ENCODE measurements at places on chromosomes 5 and 9.
A peak's percentile ranks its signal among the peaks of the same experiment; 100 is the strongest.

DNA sequence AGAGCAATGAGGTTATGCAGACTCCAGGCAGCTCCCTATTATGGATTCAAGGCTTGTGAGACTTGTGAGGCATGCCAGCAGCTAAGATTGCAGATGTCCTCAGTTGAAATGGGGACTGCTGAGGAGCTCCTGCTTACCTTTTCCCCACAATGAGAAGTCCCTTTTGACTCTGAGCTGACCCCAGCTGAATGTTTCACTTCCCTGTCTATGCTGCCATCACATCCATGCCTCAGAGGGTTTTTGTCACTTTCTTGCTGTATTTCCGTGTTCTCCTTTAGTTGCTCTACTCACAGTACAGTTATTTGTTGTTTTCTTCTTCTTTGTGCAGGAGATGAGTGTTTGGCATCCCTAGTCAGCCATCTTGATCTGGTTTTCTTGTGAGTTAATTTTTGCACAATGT is 18.8 kb upstream of the OR2S2 start:
- DNase-seq = no peak

DNA sequence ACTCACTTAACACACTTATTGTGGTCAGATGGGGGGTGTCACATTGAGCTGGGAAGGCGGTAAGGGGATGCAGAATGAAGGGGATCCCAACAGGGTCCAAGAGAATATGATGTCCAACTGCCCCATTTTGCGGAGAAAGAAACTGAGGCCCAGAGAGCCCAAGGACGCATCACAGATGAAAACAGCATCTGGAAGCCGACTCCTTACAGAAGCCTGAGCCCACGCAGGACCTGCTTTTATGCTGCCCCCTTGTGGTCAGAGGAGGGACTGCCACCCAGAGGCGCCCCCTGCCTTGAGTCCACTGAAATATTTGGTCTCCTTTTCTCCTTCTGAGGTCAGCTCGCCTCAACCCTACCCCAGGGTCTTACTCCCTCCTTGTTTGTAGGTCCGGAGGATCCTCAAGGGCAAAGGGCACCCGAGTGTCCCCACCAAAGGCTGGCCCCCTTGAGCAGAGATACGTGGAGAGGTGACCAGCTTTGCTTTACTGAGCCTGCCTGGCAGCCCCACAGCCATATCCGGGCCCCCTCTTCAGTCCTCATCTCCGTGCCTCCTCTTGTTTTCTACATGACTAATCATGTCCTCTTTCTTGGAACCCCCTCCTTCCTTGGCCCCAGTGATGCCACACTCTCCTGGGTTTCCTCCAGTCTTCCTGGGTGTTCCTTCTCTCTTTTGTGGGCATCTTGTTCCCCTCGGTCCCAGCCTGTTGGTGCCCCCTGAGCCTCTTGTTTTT is 30.0 kb upstream of the TTLL11 start:
- DNase-seq = peak; percentile 48

GRCh38 chr5:160254706-160255105 is 25.4 kb downstream of the FABP6 start:
- no peak for DNase-seq

- no peak for DNase-seq
Observed at GRCh38 chr5:91266184-91266705, 116.9 kb downstream of the ARRDC3 start.

GRCh38 chr5:160023007-160023907 is 14.3 kb downstream of the TTC1 start:
- DNase-seq = no peak

DNA sequence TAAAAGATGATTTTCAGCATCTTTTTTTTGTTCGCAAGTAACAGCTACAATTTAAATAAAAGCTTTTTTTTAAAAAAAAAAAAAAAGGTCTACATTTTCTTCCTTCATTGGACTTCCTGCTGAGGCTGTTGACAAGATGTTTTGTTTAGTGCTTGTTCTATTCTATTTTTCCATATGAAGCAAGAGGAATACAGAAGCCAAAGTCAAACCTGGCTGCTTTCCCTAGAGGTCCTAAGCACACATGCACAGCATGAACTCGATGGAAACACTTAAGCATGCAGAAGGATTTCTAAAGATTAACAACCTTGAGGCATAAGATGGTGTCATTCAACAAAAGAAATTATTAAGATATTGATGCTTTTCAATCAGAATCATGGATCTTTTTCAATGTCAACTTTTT is 105.1 kb downstream of the ADCY2 start:
- DNase-seq = no peak

DNA sequence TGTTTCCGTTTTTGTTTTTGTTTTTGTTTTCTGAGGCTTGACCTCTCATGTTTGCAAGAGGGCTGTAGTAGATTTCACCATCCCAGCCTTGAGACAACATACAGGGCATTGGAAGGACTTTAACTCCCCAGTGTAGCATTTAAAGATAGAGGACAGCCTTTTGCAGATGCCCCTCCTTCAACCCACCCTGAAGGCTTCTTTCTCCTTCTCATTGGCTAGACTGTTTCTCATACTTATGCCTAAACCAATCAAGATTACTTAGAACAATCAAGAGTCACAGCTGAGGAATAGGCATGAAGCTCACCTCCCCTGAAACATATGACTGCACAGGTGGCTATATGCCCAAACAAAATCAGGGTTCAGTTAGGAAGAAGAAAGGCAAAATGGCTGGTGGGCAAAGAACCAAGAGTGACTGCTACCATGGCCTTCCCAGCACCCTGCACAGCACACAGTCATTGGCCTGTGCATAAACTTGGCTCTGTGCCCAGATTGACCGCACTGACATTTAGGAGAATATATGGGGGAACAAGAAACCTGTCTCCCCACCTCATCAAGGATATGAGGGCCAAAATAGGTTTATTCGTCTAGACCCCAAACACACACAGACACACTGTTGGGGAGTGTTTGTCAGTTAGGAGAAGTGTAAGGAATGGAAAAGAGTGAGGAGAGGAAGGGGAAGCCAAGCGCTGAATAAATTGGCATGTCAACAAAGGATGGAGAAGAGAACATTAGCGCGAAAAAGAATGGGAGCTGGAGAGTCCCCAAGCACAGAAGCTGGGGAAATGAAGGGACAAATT is 137.3 kb upstream of the RANBP3L start:
- no peak for DNase-seq

DNA sequence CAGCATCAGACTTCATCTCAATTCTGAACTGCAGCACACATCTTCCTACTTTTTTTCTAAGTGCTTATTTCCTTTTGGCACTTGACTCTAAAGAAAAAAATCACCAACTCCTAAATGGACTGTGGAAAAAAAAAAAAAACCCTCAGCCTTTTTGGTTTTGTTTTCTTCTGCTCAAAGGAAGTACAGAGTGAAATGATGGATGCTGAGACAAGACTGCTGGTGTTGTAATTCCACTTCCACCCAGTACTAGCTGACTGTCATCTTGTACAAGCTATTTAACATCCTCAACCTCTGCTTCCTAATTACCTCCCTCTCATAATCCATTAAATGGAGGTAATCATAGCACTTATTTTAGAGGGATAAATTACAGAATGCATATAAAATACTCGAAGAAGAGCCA is 171.5 kb upstream of the GNA14 start:
- DNase-seq = no peak

DNA sequence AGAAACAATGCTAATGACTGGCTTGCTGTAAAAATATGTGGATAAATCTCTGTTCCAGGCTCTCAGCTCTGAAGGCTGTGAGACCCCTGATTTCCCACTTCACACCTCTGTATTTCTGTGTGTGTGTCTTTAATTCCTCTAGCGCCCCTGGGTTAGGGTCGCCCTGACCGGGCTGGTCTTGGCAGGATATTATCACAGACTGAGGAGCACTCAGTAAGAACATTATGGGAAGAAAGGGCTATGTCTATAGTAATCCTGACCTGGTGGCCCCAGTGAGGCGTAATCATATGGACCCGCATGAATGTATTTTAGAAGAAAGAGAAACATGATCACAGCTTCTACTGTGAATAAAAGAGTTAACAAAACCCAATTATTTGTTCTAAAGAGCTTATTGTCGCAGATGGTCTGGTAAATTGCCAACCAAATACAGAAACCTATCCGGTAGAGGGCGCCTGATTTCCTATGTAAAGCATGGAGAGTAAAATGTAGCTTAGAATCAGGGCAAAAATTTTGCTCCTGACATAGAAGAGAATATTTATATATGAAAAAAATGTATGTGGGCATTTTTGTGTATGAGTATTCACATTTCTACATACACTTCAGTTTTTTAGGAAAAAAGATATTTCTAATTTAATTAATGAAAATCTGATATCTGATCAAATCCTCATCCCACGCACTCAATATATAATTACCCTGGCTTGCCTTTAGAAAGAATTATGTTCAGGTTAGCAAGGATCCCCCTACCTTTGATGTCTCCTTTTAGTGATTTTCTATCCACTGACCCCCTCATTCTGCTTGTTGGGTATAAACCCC is 5.8 kb upstream of the IFNA1 start:
- DNase-seq = no peak

- DNase-seq = no peak
Observed at GRCh38 chr5:59800347-59800893, 93.1 kb downstream of the PDE4D start.

DNA sequence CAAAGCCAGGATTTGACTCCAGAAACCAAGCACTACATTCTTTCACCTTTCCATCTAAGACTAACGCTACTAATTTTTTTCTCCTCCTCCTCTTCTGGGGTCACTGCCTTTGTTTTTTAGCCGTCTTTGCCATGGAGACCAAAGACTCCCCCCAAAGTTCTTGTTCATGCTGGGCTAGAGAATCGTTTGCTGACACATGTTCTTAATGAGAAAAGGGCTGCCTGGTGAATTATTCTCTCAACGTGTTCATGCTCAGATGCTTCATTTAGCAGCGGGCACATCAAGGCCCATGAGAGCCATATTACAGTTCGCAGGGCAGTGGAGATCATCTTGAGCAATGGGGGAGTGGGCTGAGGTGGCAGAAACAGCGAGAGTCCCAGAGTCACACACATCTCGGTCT is 134.9 kb downstream of the SLIT3 start:
- no peak for DNase-seq

GRCh38 chr5:138111937-138112336 is 27.3 kb downstream of the NME5 start:
- no peak for DNase-seq

DNA sequence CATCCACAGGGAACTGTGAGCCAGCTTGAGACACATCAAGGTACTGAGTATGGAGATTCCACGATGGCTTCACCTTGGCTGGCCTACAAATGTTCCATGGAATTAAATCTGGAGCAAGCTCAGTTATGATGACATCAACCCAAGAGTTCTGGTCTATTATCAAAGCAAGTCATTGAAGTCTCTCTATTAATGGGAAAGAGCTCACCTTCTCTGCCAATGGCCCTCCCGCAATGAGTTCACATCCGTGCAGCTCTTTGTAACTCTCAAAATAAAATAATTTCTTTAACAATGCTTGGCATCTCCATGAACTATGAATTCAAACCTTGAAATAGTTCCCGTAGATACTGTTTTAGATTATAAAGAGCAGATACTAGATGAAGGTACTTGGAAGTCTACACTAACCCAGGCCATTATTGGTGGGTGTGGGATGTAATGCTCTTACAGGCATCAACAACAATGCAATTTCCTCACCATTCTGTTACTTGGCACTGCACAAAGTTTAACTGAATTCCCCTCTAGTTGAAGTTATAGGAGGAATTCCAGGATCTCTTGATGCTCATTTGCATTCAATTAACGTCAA is 55.4 kb downstream of the ZNF474 start:
- DNase-seq = no peak

DNA sequence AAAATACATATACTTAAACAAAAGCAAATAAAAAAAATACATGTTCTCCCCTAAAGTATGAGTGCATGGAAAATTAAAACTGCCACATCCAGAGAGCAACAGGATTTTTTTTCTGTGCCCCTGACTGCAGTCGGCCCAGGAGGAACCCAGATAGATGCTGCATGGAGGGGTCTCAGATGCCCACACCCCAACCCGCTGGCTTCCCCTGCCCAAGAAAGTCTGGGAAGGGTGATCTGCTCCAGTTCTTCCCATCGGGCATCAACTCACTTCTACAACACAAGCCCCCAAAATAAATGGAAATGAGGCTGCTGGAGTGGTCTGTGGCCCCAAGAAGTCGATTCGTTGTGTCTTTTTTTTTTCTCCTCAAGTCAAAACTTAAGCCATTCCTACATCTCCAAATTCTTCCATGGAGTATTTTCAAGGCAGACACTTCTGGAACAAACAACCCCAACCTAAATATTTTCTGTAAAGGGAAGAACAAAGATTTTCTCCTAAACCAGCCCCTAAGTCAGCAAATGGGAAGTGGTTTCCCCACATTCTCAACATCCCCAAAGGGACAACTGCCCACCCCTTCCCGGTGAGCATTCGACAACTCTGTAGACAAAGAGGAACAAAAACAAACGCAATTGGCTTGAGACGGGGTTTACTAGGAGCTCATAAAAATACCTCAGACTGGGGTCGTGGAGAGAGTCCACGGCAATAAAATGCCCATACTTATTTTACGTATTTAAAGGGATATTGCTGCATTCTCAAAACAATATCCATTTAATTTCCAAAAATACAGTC is 46.7 kb downstream of the ROR2 start:
- DNase-seq = no peak

DNA sequence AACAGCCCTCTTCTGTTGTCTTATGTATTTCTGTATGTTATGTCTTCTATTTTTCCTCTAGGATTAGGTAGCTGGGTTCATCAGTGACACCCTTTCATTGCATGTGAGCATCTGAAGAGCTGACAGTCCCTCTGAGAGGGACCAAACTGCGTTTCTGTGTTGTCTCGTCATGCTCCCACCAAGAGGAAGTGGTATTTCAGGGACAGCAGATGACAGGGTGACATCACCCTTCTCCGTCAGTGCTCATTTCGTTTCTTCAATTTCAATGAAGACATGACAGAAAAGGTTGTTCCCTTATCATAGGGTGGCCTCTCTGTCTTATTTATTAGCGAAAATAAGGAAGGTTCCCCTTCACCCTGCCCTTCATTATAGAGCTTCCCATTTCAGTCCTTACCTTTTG is 225.9 kb upstream of the NR4A3 start:
- no peak for DNase-seq

- DNase-seq = no peak
Observed at GRCh38 chr5:88758184-88758583, 124.8 kb downstream of the MEF2C start.

- DNase-seq = no peak
Observed at GRCh38 chr5:88930335-88930734, 47.4 kb upstream of the MEF2C start.

DNA sequence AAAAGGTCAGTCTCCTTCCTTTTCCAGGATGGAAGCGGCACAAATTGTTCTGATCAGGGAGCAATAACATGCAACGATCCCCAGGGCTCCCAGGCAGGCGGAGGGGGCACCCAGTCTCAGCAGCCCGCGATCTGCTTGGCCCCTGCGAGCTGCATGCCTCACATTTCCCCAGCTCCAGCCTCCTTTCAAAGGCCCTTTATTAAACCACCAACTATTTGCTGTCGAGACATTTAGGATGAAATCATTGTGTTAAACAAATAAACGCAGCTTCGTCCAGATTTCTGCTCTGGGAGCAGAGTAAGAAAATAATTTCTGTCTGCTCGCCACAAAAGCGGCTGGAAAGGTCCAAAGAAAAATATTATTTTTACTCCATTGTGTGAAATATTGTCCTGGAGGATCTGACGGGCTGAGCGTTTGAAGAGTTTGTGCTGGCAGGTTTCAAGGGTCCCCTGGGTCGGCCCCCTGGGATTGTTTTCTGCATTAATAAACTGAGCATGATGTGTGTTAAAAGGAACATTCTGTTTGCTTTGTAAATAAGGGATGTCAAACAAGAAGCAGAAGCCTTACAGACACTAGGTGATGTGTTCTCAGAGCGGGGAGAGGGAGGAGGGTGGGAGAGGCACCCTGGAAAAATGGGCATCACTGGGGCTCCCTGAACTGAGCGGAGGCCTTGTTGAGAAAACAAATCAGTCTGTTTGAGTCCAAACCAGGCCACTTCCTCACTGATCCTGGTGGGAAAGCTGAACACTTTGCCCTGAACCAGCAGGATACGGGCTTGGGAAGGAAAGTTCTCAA is 110.1 kb downstream of the FOXD1 start:
- no peak for DNase-seq
